Activated T-cell treated with anti-CD3 and anti-CD28 coated beads, Interleukin-2, amount 50 U/mL, for 1 hour (primary cell): ENCODE measurements at places on chromosomes 13 and 19.

- DNase-seq: no peak
Observed at GRCh38 chr19:50003810-50004419, 21.3 kb downstream of the VRK3 start.

- DNase-seq: no peak
Observed at GRCh38 chr19:54673222-54673621, 10.4 kb downstream of the LILRB4 start.

GRCh38 chr19:19451429-19452242 lies 46.2 kb downstream of the GATAD2A start:
- DNase-seq: no peak

GRCh38 chr19:34994643-34995541 lies 5.2 kb upstream of the GRAMD1A start:
- no peak for DNase-seq

- DNase-seq: no peak
Observed at GRCh38 chr13:93345024-93345423, 118.4 kb downstream of the GPC6 start.

DNA sequence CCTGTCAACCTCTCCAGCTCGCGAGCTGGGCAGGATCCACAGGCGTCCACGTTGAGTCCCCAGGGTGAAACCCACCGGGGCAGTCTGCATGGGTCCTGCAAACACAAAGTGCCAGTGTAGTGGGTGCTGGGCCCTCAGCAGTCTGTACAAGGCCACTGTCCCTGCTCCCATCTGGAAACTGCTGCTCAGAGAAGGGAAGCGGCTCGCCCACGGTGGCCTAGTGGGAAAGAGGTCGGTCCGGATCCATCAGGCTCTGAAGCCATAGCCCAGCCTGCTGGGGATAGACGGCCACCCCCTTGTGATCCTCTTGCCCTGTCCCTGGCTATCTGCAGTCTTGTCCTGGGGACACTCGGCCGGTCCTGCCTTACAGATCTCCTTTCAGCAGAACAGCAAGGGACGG lies 2.6 kb upstream of the DIRAS1 start:
- DNase-seq: no peak

- DNase-seq: no peak
Observed at GRCh38 chr13:46535002-46535401, 18.0 kb upstream of the LRCH1 start.

- DNase-seq: no peak
Observed at GRCh38 chr19:8404391-8405151, 8.5 kb upstream of the MARCHF2 start.

DNA sequence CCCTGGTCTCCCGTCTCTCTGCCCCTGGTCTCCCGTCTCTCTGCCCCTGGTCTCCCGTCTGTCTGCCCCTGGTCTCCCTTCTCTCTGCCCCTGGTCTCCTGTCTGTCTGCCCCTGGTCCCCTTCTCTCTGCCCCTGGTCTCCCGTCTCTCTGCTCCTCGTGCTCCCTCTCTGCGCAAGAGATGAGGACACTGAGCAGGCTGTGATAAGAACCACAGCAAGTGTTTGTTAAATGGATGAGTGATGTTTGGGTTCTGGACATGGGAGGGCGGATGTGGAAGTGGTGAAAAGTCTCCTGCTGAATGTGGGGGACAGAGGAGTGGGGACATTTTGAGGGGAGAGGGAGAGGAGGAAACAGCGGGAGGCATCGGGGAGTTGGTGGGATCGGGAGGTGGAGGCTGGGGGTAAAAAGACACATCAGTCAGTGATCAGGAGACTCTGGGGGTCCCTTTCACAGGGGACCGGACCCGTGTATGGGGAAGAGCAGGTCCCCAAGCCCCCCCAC lies 8.0 kb downstream of the NPAS1 start:
- no peak for DNase-seq

GRCh38 chr19:37966662-37967231 lies 59.7 kb downstream of the SIPA1L3 start:
- no peak for DNase-seq

- DNase-seq: no peak
Observed at GRCh38 chr19:38661996-38662395, 14.5 kb downstream of the ACTN4 start.

DNA sequence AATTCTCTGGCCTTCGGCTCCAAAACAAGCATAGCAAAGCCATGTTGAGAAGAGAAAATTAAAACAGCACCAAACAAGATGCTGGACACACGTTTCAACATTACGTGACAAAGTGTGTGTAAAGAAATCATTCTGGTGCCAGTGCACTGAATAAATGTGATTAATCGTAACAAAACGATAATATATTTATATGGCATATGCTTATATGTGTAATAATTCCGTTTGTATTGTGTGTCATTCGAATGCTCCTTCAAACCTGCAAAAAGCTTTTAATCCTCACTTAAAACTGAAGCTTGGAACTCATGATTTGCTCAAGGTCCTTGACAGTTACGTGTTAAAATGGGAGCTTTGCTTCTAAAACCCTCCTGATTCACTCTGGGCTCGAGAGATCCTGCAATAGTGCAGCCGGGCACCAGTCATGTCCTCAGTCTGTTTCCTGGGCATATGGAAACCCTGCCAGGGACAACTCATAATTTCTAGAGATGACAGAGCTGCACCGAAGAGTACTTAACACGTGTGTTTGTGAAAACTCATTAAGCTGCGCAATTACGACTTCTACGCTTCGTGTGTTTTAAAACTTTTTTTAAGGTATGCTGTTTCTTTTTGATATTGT lies 731 bp upstream of the AKAP8L start:
- no peak for DNase-seq

DNA sequence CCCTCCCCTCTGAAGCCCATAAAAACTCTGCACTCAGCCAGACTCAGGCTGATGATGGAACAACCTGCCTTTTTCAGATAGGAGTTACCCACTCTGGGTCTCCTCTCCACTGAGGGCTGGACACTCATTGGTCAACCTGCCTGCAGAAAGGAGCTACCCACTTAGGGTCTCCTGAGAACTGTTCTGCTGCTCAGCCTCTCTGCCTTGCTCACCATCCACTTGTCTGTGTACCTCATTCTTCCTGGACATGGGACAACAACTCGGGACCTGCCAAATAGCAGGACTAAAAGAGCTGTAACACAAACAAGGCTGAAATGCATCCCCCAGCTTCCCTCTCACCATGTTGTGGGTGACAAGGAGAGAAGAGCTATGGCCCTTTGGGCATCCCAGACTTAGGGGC lies 18.4 kb upstream of the RCBTB2 start:
- no peak for DNase-seq

DNA sequence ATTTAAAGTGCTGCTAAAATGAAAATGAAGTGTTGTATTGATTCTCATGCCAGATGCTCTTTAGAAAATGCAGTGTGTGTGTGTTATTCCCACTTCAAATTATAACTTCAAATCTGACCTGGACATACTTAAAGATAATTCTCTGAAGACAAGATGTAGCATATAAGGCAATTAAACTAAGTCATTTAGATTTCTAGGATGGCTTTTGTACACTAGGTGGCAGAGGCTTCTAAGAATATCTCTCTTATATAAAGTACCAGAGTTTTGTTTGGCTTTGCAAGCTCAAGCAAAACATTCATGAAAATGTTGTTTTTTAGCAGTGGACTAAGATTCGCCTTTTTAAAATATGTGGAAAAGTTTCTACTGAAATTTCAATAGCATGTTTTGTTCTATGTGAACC lies 407.2 kb downstream of the GPC5 start:
- no peak for DNase-seq

DNA sequence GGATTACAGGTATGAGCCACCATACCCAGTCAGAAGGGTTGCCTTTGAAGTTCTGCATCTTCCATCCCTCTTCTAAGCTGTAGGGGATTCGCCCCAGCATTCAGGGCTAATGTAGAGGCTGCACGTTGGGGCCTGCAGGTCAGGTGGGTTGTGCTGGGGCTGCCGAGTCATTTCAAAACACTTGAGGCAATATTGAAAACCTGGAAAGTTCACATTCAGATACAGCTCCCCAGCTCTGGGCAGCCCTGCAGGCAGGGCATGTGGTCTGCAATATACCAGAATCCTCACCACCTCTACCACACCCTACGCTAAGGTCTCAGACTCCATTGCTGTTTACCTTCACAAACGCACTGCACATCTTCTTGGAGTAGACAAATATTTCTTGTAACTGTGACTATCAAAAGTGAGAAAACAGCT lies 24.6 kb downstream of the CCNE1 start:
- DNase-seq: no peak

DNA sequence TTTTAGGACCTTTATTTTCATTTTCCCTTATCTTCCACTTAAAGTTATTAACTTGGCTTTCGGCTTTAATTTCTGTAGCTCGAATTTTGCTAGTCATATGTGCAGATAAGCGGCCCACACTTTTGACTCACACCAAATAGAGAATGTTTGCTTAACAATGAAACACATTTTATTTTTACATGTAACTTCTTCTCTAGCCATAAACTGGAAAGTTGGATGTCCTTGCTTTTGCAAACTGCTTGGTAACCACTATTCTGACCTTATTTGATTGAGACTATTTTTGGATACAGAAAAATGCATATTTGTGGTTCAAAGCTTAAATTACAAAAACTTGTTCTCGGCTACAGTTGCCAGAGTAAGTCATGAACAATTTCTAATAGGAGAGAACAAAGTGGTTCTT lies 600.0 kb downstream of the KCTD12 start:
- no peak for DNase-seq

DNA sequence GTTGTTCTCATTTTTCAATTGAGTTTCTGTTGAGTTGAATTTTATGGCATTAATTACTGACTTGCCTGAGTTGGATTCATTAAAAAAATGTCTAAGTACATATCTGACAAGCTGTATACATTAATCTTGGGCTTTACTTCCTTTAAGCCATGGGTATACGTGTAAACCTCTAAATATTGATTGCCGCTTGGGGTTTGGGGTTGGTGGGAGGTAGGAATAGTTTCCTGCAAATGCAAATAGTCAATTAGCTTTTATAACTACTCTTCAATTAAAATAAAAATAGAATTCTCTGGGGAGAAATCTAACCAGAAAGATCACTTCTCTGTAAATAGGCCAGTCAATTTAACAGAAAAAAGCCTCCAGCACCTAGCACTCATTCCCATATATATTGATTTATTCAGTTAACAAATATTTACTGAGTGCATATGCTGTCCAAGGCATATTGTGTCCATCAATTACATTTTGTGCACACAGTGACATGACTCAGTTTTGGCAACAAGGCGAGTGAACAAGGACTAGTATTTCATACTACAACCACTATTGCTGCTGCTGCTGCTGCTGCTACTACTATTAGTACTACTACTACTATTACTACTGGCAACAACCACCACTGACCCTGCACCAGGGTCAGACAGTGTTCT lies 306.8 kb downstream of the RFC3 start:
- DNase-seq: no peak

- no peak for DNase-seq
Observed at GRCh38 chr13:73365681-73366080, 306.9 kb downstream of the KLF5 start.

DNA sequence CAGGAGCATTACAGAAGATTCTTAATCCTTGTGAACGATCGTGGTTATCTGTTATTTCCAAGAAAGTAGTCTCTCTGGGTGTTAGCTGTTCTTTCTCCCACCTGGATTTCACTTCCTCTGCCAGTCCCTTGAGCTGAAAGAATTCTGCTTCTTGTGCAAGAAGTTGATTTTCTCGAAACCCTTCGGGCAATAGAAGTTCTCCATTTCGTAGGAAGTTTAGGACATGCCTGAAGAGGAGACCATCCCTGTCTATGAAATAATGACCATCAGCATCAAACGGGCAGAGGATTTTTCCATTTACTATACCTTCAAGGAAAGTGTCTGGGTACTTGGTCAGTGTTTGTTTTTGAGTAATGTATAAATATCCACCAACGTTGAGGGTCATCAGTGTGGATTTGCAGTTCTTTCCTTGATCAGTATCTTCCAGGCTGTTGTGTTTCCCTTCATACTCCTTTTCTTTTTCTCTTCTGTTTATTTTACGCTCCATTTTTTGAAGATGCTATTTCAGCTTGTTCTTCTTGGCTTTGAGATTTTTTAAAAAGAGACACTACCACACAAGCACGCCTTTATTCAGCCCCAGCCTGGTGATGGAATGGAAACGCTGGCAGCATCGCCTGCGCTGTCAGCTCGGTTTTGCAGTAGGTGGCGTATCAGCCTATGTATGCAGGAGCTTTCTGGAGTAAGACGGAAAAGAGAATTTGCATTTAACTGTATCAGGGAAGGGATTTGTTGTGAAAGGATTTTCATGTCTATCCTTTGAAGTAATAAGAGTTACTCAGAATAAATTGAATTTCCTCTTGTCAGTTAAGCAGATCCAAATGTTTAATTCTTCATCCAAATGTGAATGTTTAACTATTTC lies 6.5 kb downstream of the KCTD4 start:
- no peak for DNase-seq

DNA sequence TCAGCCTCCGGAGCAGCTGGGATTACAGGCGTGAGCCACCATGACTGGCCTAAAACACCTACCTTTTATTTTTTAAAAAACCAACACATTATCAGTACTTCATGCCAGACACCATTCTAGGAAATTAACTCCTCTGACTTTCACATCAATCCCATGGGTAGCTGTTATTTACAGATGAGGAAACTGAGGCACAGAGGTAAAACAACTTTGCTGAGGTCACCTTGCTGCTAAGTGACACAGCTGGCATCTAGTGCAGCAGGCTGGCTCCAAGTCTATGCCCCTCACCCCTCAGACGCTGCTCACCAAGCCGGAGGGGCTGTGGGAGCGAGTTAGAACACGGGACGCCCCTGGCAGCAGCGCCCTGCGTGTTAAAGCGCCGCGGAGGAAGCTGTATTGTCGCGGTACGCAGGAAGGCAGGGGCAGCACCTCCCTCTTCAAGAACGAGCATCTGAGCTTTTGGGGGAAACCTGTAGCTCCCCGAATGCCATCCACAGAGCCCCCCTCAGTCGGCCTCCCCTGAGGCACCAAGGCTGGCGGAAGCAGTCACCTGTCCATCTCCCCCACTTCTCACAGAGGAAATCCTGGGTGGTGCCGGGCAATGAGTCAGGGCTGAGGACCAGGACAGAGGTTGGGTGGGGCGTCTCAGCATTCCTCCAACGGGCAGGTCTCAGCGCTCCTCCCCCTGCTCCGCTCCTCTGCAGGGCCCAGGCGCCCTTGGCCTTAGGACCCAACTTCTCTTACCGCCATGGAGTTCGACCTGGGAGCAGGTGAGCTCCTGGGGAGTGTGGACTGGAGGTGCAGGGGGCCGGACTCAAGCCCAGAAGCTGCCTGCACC lies at the start of gene C19orf33:
C19orf33 (plus strand) TSS at position 735 of the 835 bp plus-strand sequence; CDS start at position 746, 11 bp downstream.
- no peak for DNase-seq

- DNase-seq: no peak
Observed at GRCh38 chr13:50476577-50477285, 366.8 kb downstream of the DLEU7 start.

GRCh38 chr13:68690567-68690966 lies 1417.1 kb upstream of the ATXN8OS start:
- no peak for DNase-seq

DNA sequence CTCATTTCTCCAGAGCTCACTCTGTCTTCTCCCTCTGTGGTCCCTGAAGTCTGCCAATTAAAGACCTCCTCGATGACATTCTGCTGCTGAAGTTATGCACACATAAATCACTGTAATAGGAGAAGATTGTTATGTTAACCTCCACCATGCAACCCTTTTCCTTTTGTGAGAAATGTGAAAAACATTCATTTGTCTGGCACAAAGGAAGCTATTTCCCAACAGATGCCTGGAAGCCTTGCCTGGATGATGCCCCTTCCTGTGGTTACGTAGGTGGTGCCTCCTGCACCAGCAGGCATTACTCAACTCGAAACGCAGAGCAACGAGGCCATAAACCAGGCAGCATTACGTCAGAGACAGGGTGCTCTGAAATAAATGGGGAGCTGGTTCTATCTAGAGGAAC lies 327.4 kb upstream of the ZNF507 start:
- no peak for DNase-seq

GRCh38 chr13:71751073-71751472 lies 115.9 kb downstream of the DACH1 start:
- no peak for DNase-seq
